ENCODE measurements at places on chromosomes 5 and 9.

DNA sequence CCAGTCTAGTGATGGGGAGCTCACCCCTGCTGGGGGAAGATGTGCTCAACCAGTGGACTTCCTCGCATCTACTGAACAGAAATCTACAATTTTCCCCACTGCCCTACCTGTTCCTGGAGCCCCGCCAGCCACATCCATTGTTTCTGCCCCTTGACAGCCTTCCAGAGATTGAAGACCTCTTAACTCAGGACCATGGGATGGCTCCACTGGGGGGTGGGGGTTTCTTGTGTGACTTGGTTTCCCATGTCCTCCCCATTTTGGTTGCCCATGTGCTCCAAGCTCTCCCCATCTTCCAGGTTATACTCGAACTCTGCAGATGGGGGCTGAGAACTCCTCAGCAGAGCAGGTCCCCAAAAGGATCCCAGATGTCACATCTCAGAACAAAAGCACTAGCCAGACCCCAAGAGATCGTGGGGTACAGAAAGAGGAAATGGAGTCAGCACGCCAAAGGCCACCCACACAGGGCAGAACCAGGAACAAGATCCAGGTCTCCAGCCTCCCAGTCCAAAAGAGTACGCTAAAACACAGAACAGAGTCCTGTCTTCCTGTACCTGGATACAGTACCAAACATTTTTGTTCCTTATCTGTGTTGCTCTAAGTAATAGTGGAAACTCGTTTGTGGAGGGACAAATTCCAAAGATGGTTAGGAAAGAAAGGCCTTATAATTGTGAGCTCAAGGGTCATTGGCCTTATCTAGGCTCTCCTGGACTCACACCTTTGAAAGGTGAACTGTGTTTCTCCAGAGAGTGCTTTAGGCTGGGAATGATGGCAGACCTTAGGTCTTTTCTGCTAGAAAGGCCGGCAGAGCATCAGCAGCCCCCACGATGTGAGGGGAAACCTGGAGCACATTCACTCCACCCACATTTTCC, 15.8 kb downstream of the CORO2A start:
- no peak overlapping the region for H3K4me3 ChIP-seq
- no peaks in the 10 kb centered on the region for H3K27me3 ChIP-seq
- no peak overlapping the region for H3K27ac ChIP-seq
- no peaks in the 10 kb centered on the region for H3K36me3 ChIP-seq
- peaks cover 24% of the 10 kb centered on the region for H3K4me1 ChIP-seq
- no peak for DNase-seq

- peaks cover 2% of the 10 kb centered on the region for H3K27me3 ChIP-seq
- H3K4me1 ChIP-seq: no peaks in the 10 kb centered on the region
- no peak overlapping the region for H3K27ac ChIP-seq
- no peaks in the 10 kb centered on the region for H3K36me3 ChIP-seq
- DNase-seq: no peak
These were observed 89.6 kb downstream of the KIF4B start for GRCh38 chr5:155103146-155103545.

DNA sequence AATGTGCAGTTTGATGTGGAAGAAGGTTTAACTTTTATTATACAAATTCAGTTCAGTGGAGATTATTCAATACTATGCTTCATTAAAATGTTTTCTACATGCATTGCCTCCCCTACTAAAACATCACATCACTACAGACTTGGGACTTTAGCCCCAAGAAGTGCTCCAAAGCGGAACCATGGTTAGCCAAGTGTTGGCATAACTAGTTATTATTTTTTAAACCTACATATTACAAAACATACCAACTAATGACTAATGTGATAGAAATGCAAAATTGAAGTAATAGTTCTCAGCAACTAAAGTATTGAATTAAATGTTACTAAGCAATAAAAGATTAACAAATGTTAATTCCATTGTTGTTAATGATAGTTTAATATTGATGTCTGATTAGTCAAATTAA, 74.5 kb downstream of the XRCC4 start:
- no peak overlapping the region for H3K27ac ChIP-seq
- no peaks in the 10 kb centered on the region for H3K27me3 ChIP-seq
- H3K4me1 ChIP-seq: no peaks in the 10 kb centered on the region
- no peak for DNase-seq
- peaks cover 2% of the 10 kb centered on the region for H3K36me3 ChIP-seq

GRCh38 chr9:117191504-117192261, 223.2 kb downstream of the ASTN2 start:
- no peak overlapping the region for H3K27ac ChIP-seq
- H3K27me3 ChIP-seq: no peaks in the 10 kb centered on the region
- H3K36me3 ChIP-seq: no peaks in the 10 kb centered on the region
- H3K4me3 ChIP-seq: no peak overlapping the region
- no peak for DNase-seq

GRCh38 chr5:1466631-1467265, 21.5 kb upstream of the SLC6A3 start:
- DNase-seq: no peak
- H3K27me3 ChIP-seq: no peaks in the 10 kb centered on the region
- H3K36me3 ChIP-seq: peaks cover 36% of the 10 kb centered on the region
- H3K4me3 ChIP-seq: no peak overlapping the region

DNA sequence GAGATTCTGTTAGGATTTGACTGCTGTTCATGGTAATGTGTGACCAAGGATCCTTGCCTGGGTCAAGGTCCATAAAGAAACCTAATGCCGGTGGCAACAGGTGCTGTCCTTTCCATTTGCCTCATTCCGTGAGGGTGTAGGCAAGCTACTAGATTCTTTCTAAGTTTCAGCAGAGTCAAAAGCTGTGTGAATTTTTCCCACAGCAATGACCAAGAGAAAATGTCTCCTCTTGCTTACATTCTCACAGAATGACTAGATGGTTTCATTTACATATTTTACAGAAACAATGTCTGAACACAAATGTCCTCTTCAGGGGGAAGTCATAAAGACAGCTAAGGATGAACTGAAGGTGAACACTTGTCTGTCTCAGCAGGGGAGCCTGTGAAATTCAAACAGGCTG, 75.3 kb upstream of the SV2C start:
- H3K4me1 ChIP-seq: no peaks in the 10 kb centered on the region
- no peak overlapping the region for H3K4me3 ChIP-seq
- no peak overlapping the region for H3K27ac ChIP-seq

- H3K4me1 ChIP-seq: no peaks in the 10 kb centered on the region
- peaks cover 2% of the 10 kb centered on the region for H3K27me3 ChIP-seq
- no peak overlapping the region for H3K27ac ChIP-seq
- H3K4me3 ChIP-seq: no peak overlapping the region
- no peaks in the 10 kb centered on the region for H3K36me3 ChIP-seq
These were observed 216.7 kb downstream of the BNC2 start for GRCh38 chr9:16653491-16654399.
